ENCODE measurements at places on chromosomes 12 and 14. TPM values are rescaled to one million over a fixed set of nuclear protein-coding genes. Genes with fewer than 3 reads are reported as not detected.
A peak's percentile ranks its signal among the peaks of the same experiment; 100 is the strongest.

GRCh38 chr14:29148221-29148620 is 381.6 kb downstream of the FOXG1 start:
- DNase-seq, result no peak
- no peak overlapping the region for H3K4me3 ChIP-seq
- H3K4me1 ChIP-seq, result no peaks in the 10 kb centered on the region
- H3K27me3 ChIP-seq, result no peaks in the 10 kb centered on the region
- H3K27ac ChIP-seq, result no peak overlapping the region

DNA sequence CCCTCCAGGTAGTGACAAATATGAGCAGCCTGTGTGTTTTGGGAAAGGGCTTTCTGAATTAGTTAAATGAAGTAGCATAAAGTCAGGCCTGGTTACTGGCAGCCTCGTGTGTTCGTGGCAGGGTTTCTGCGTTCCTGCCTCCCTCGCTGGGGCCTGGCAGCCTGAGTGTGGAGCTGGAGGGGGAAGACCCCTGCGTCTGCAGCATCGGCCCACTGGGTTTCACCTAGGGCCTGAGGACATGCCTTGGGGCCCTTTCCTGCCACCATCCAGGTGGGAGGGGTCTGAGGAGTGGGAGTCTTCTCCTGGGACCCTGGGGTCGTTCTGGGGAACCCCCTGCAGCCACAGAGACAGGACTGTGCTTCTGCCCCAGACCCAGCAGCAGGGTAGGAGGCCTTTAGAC is 20.4 kb upstream of the AMN start:
- peaks cover 36% of the 10 kb centered on the region for H3K36me3 ChIP-seq
- H3K27ac ChIP-seq, result no peak overlapping the region
- H3K4me3 ChIP-seq, result no peak overlapping the region
- DNase-seq, result no peak

GRCh38 chr12:52280319-52280795 is 5.9 kb downstream of the KRT86 start:
- peaks cover 38% of the 10 kb centered on the region for H3K4me1 ChIP-seq
- H3K27ac ChIP-seq, result peak overlapping the region; percentile 90
- H3K36me3 ChIP-seq, result no peaks in the 10 kb centered on the region
- H3K27me3 ChIP-seq, result no peaks in the 10 kb centered on the region

- no peaks in the 10 kb centered on the region for H3K4me1 ChIP-seq
- DNase-seq, result no peak
- no peak overlapping the region for H3K27ac ChIP-seq
- no peaks in the 10 kb centered on the region for H3K36me3 ChIP-seq
These were observed 8.0 kb upstream of the SERPINA12 start for GRCh38 chr14:94517248-94517640.

- no peaks in the 10 kb centered on the region for H3K27me3 ChIP-seq
- H3K36me3 ChIP-seq, result no peaks in the 10 kb centered on the region
- no peak overlapping the region for H3K4me3 ChIP-seq
- no peaks in the 10 kb centered on the region for H3K4me1 ChIP-seq
These were observed 32.3 kb upstream of the INF2 start for GRCh38 chr14:104657101-104657524.

DNA sequence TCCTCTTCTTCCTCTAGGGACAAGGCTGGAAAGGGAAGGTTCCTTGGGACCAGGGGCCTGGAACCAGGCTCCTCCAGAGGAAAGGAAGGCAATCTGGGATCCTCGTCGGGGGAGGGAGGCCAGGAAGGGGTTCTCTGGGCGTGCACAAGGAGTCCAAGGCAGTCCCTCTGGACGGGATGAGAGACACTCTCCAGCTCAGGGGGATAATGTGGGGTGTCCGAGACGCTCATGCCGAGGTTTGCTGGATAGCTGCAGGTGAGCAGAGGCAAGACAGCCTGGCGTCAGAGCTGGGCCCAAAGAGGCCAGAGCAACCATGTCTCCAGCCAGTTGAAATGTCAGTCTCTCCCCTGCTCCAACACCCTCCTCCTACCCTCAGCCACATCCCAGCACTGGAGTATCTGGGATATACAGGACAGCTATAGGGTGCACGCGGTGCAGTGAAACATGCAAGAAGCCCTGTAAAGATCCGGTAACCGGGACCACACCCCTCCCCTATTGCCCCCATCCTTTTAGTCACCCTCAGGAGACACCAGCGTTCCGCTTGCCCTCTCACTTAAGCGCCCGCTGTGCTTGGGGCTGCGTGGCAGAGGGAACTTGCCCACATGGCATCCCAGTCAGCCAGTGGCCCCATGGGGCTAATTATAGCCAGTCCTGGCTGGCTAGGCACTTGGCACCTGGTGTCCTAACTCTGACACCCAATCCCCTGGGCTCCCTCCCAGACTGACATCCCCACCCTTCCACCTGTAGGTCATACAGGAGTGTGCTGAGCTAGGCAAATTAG is at the start of gene KLHL33:
Gene KLHL33 (minus strand): TSS at position 585 of the 781 bp plus-strand sequence. CDS start 355 bp downstream, at position 230.
- no peaks in the 10 kb centered on the region for H3K36me3 ChIP-seq
- peak within 1 kb of the TSS; percentile 79 for H3K27ac ChIP-seq
- no peaks in the 10 kb centered on the region for H3K27me3 ChIP-seq
- peak within 1 kb of the TSS; percentile 40 for H3K4me3 ChIP-seq
- H3K4me1 ChIP-seq, result peaks cover 17% of the 10 kb centered on the region

DNA sequence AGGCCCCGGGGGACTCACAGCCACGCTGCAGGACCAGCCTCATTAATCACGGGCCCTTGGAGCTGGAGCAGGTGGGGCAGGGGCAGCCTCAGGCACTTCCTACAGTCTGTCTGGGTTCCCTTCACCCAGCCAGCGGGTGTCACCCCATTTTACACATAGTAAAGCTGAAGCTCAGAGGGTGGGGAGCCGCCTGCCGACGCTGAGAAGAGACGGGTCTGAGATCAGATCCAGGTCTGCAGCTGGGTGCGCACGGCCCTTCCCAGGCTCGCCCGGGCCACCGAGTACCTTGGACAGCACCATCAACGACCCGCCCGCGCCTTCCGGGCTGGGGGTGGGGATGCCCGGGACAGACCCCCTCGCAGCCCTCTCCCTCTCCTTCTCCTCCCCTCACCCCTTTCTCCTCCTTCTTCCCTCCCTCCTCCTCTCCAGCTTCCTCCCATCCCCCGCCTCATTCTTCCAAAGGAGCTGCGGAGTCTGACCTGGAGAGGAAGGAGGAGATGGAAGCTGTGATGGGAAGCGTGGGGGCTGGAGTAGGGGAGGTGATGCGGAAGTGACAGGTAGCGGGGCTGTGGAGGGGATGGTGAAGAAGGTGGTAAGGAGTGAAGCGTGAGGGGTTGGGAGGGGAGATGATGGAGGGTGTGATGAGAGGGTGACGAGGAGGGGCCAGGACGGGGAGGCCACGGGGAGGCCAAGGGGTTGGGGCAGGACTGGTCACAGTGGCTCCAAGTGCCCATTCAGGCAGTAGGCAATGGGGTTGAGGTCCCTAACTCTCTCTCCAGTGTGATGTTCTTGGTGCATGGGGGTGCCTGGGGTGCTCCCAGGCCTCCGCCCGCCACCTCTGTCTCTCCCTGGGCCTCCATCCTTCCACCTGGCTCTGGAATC is 8.8 kb downstream of the DTX1 start:
- no peak overlapping the region for H3K4me3 ChIP-seq
- no peaks in the 10 kb centered on the region for H3K36me3 ChIP-seq
- H3K27ac ChIP-seq, result no peak overlapping the region
- H3K27me3 ChIP-seq, result no peaks in the 10 kb centered on the region
- H3K4me1 ChIP-seq, result peaks cover 6% of the 10 kb centered on the region

- no peaks in the 10 kb centered on the region for H3K36me3 ChIP-seq
- no peak overlapping the region for H3K27ac ChIP-seq
- H3K27me3 ChIP-seq, result no peaks in the 10 kb centered on the region
- H3K4me1 ChIP-seq, result no peaks in the 10 kb centered on the region
These were observed 22.4 kb downstream of the NFYB start for GRCh38 chr12:104115587-104115975.

GRCh38 chr12:56688846-56689109 is 694 bp upstream of the PTGES3 start:
- H3K27me3 ChIP-seq, result no peaks in the 10 kb centered on the region
- no peak for DNase-seq
- H3K36me3 ChIP-seq, result no peaks in the 10 kb centered on the region

The CACNB3 gene
- total RNA-seq, result 36.1 TPM

The ADAMTS20 gene
- not detected for total RNA-seq

The CLEC2D gene
- 13.5 TPM for total RNA-seq

The MDGA2 gene
- not detected for total RNA-seq

All from vagina (tissue), 2 donors.